Spleen (tissue), 13 donors: ENCODE measurements at places on chromosomes 5 and 9.

- peak; percentile 61 for DNase-seq
These were observed 113.5 kb downstream of the ROR2 start for GRCh38 chr9:91836515-91836914.

GRCh38 chr5:129459777-129460671, at the start of gene ADAMTS19:
TSS of gene ADAMTS19 (plus strand) at chr5:129460298. CDS start at chr5:129460392, 94 bp downstream.
- DNase-seq, result peak; percentile 68

DNA sequence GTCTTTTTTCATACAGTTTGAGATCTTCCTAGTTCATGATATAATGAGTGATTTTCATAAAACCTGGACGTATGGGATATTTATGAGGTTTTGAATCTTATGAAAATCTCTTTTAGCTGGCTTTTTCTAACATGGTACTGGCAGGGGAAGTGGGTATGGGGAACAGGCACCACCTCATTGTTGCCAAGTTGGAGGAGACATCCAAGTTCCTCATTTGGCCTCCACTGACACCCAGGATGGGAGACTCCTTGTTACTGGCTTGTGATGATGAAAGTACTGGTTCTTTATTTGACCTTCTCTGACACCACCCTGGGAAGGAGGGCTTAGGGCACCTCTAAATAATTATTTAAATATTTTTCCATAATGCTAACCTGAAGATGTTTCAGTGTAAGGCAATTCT, 4.0 kb upstream of the TNPO1 start:
- DNase-seq, result no peak

GRCh38 chr9:118674942-118675341, 694.3 kb downstream of the BRINP1 start:
- DNase-seq, result no peak

DNA sequence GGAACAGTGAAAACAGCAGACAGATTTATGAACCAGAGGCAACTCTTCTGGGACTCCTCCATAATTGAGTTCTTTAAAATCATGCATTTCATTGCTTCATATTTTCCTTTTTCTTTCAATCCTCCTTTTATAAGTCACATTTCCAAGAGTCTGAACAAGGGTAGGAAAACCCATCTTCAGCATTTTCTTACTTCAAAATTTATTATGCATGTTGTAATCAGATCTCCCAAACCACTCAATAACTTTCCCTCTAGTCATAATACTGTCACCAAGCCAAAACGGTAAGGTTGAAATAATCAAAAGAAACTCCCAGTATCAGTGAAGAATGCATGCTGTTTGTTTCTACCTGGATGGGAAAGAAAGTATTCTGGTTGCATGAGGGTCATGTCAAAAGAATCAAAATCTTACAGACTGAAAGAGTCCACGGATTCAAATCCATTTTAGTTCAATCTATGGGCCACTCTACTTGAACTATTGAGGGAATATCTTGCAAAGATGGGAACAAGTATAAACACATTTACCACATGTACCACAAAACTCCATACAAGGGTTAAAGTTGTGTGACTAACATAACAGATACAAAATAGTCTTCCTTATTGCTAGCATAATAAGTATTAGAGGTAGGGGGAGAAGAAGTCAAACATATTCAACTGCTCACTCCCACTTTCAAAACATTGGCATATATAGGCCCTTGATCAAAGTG, 797.3 kb downstream of the MAT2B start:
- DNase-seq, result no peak

DNA sequence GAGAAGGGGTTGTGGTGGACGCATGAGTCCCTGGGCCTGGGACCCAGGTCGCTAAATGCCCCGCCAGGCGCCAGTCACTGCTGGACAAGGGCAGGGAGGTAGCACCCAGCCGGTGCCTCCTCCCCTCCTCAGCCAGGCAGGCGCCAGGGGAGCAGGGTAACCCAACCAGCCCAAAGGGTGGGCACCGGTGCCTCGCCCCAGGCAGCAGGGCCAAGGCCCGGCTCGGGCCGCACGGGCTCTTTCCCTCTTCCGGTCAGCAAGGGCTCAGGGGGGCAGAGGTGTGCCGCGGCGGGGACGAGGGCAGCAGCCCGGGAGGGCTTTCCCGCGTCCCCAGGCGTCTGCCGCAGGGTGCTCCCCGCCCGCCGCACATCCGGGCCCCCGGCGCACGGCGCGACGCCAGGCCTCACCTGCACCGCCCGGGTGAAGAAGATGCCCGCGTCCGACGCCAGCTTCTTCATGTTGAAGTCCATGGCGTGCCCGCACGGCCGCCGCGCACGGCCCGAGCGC, 393 bp downstream of the SH3GLB2 start:
- peak; percentile 96 for DNase-seq

DNA sequence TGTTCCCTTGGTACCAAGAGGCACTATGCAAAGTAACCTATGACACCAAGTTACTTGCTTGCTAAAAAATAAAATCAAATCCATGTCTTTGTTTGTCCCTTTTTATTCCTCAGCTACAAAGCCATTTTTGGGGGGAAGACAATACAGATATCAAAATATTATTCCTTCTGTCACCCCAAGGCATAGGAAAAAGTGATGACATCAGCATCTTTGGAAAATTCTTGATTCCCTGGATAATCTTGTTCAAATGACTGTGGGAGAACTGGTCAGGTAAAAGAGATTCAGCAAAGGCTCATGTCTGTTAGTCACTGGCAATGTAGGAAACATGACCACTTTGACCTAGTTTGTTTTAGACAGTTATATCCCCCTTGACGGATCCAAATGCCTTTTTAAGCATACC, 373.1 kb downstream of the MAT2B start:
- DNase-seq, result no peak
